Cardiac fibroblast (primary cell): ENCODE measurements at places on chromosomes 11 and 22.

DNA sequence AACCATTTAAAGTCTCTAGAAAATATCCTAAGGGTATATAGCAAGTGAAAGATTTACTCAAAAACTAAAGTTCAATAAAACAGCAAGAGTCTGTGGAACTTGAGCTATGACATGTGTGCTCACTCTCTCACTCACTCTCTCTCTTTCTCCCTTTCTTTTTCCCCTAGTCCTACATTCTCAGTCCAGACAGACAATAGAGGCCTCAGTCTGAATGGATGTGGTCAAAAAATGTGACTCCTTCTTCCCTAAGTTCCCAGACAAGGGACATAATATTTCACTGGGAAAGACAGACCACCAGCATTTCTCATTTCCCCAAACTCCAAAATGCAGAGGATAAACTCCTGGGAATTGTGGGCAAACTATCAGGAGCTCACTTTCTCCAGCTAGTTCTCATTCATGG lies 17.6 kb upstream of the APLNR start:
- no peak for DNase-seq

GRCh38 chr11:87006035-87006434 lies 31.7 kb upstream of the TMEM135 start:
- DNase-seq = no peak

DNA sequence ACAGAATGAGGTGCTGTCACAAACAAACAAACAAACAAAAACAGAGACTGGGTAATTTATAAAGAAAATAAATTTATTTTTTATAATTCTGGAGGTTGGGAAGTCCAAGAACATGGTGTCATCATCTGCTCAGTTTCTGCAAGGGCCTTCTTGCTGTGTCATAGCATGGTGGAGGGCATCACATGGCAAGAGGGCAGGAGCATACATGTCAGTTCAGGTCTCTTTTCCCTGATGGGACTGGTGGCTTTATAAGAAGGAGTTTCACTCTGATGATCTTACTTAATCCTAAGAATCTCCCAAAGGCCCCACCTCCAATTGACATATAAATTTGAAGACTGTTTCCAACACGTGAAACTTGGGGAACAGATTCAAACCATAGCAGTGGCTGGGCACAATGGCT lies 135.7 kb downstream of the NECTIN1 start:
- DNase-seq = no peak

DNA sequence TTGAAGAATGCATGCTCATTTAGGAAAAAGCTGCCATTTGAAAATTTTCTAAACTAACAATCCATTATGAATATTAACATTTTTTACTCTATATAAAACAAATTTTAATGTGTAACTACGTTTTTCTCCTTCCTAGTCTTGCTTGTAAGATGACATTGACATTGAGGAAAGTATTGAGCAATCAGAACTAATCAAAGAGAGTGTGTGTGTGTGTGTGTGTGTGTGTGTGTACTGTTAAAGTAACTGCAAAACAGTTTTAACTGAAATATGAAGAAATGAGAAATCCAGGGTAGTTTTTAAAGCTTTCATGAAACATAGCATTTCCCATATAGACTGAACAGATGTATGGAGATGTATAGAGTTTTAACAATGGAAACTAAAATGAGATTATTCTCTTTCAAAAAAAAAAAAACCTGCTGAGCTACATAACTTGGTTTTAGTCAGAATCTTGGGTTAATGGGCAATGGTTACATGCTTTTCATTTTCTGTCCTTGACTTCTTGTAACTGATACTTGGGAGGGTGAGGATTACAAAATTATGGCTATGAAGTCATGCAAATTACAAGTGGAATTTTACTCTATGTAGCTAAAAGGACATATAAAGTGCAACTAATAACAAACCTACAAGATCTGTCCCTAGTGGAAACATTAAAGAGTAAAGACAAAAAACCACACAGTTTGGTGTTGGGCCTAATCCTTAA lies 2.0 kb downstream of the PDGFD start:
- no peak for DNase-seq

- DNase-seq = no peak
Observed at GRCh38 chr11:12207384-12208150, 97.2 kb downstream of the MICAL2 start.
